ENCODE measurements at places on chromosomes 5 and 9.

- no peak for DNase-seq
Observed at GRCh38 chr5:173554038-173554955, 62.2 kb downstream of the BOD1 start.

GRCh38 chr5:134784241-134784920 lies 25.8 kb downstream of the DDX46 start:
- DNase-seq: peak; percentile 33

GRCh38 chr9:78712903-78713613 lies 416.1 kb downstream of the PSAT1 start:
- DNase-seq: no peak

DNA sequence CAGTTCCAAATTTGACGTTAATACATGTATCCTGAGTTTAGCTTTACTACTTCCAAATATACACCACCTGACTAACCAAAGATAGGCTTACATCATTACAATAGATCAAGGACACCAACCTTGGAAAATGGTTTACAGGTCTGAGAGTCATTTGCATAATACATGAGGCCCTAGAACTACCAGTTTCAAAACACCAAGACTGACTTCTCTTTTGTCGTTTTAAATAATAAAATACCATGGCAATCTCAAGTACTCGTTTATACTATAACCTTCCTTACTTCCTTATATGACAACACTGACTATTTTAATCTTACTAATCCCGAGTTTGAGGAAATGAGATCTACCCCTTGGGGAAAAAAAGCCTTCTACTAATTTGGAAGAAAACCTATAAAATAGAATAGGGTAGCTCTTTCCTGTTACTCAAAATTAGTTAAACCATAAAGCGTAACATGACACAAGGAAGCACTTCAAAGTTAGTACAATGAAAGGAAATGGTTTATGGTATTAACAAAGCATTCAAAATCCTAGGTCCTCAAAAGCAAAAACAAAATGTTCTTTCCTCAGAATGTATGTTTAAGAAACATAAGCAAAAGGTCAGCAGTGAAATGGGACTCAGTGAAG lies 42.1 kb downstream of the UBQLN1 start:
- no peak for DNase-seq

GRCh38 chr5:146940295-146940694 lies 61.7 kb upstream of the PPP2R2B start:
- no peak for DNase-seq
